ENCODE measurements at places on chromosomes 7 and 10. TPM values are rescaled to one million over a fixed set of nuclear protein-coding genes. Genes with fewer than 3 reads are reported as not detected.

The FRMD4A gene
- 0.63 TPM for total RNA-seq

The CD36 gene
- total RNA-seq: 364 TPM

The HSPA12A gene
- under 0.01 TPM for total RNA-seq

The SLC13A4 gene
- total RNA-seq: not detected

The KCNIP2 gene
- 4.1 TPM for total RNA-seq

The YKT6 gene
- 39.0 TPM for total RNA-seq

The ATOH7 gene
- total RNA-seq: not detected

The TCAF2 gene
- total RNA-seq: 27.3 TPM

The C7orf33 gene
- not detected for total RNA-seq

The WNT8B gene
- total RNA-seq: not detected
